ENCODE measurements at places on chromosomes 13 and 19. TPM values are rescaled to one million over a fixed set of nuclear protein-coding genes. Genes with fewer than 3 reads are reported as not detected.

DNA sequence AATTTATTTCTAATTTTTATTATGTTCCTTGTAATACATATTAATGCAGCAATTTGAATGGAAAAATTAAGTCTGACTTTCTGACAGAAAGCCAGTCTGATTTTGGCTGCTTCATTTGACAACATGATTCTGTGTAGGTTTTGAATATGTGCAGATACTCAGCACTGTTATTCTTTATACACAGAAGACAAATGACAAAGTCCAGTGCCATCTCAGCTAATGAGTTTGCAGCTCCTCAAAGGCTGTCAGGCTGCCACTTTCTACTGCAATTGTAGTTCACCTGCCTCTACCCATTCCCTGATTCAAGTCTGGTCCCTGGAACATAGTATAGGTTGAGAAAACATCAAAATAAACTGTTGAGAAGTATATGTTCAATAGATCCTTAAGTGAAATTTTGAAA, 2.9 kb upstream of the CHAMP1 start:
- DNase-seq = no peak

The MAP4K1 gene
- 1.4 TPM for total RNA-seq

GRCh38 chr13:67519356-67519755, 289.2 kb upstream of the PCDH9 start:
- DNase-seq = no peak

- no peak for DNase-seq
Measured at GRCh38 chr13:98236197-98236596, 59.1 kb upstream of the RNF113B start.

The CCNA1 gene
- 0.27 TPM for total RNA-seq
